ENCODE measurements at places on chromosomes 5 and 9.

DNA sequence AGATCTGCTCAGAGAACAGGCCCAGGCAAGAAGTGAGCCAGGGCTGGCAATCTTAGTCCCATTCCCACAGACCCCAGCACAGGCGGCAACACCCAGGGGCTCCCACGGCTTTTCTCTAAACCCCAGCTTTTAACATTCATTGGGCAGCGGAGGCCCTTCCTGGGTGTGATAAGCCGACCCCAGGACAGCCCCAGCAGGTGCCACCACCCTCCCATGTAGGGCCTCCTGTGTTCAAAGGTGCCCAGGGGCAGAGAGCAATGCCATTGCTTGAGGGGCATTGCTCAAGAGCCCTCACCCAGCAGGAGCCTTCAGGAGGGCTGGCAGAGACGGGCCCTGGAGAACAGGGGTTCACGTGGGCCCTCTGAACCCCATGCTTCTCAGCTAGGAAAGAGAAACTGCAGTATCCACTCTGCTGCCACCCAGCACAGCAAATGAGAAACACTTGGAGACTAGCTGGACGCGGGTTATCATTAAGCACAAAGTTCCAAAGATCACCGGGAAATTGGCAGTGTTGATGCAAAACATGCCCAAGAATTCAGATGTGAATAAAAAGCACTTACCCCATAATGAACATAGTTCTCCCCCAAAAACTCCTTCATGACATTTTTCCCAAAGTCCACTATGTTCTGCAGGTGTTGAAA lies 13.9 kb downstream of the IPPK start:
- DNase-seq = no peak

DNA sequence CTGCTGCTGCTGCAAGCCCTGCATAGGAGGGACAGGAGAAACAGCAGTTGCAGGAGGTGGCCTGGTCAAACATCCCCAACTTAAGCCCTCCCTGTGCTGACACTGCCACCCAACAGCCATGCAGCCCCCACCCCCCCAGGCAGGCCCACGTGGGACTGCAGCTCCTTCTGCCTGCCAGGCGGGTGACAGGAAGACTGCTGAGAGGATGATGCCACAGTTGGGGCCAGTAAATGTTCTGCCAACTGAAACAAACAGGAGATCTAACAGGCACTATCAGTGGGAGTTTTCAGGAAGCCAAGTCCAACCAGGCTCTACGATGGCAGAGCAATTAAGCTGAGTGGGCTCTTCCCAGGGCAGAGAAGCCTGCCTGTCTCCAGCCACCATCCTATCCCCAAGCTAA lies 31.1 kb downstream of the DIRAS2 start:
- no peak for DNase-seq

GRCh38 chr9:18473652-18474279 lies at the start of gene ADAMTSL1:
ADAMTSL1 (plus strand) TSS chr9:18474153; CDS start chr9:18474233, 80 bp downstream.
- no peak for DNase-seq

- no peak for DNase-seq
Observed at GRCh38 chr5:177449140-177450061, 2.8 kb downstream of the PRR7 start.

- no peak for DNase-seq
Observed at GRCh38 chr5:56476487-56476856, 243.3 kb upstream of the ANKRD55 start.

DNA sequence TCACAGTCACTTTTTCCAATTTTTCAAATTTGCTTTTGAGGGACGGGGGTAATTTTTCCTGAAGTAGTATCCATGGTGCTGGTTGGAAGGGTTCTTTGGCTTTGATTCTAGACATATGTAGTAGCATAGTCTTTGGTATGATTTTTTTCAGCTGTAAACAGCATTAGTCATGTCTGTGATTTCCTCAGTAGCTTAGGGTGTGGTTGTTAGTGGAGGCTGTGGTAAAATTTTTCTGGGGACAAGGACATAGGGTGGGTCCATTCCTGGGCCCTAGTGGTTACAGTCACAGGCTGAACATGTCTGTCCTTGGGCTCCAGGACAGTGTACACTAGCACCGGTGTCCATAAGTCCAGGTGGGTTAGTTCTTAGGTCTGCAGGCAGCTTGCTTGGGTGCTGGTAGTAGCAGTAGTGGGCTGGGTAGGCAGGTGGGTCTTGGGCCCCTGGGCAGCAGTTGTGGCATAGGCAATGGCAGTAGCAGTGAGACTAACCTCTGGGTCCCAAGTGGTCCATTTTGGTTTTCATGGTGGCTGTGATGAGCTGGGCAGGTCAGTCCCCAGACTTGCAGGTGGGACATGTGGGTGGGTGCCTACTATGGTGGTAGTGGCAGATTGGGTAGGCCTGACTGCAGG lies 100.0 kb upstream of the CXCL14 start:
- no peak for DNase-seq

DNA sequence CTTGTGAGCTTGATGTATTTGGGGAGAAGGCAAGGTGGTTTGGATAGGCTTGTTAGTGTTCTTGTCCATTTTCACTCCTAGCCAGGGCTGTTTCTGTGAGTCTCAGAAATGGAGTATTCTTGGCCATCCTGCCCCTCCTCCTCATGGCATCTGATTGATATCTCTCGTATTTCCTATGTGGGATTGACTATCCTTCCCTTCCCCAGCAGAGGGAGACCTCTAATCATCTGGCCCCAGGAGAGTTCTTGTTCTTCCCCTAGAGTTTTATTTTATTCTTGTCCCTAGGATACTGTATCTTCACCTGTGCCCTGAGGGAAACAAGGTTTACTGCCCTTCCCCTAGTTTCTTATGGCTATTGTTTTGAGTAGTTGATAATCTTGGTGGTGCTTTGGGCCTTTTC lies 114.4 kb downstream of the VPS13A start:
- no peak for DNase-seq

GRCh38 chr9:129836311-129837007 lies 1.2 kb downstream of the USP20 start:
- no peak for DNase-seq

- no peak for DNase-seq
Observed at GRCh38 chr9:18638371-18639249, 164.7 kb downstream of the ADAMTSL1 start.

- DNase-seq = no peak
Observed at GRCh38 chr5:109313127-109313526, 96.6 kb downstream of the PJA2 start.

- DNase-seq = no peak
Observed at GRCh38 chr5:6468104-6468503, 19.4 kb downstream of the UBE2QL1 start.

- DNase-seq = no peak
Observed at GRCh38 chr9:93124793-93125192, 9.3 kb downstream of the NINJ1 start.

- no peak for DNase-seq
Observed at GRCh38 chr9:3758816-3759576, 233.2 kb upstream of the RFX3 start.

GRCh38 chr9:2679011-2679410 lies 38.3 kb upstream of the KCNV2 start:
- no peak for DNase-seq

- DNase-seq = no peak
Observed at GRCh38 chr5:39661026-39661779, 236.4 kb upstream of the DAB2 start.
